ENCODE measurements at places on chromosomes 13 and 19.

GRCh38 chr13:32811297-32811800 is 204.9 kb upstream of the KL start:
- DNase-seq = peak; percentile 31

DNA sequence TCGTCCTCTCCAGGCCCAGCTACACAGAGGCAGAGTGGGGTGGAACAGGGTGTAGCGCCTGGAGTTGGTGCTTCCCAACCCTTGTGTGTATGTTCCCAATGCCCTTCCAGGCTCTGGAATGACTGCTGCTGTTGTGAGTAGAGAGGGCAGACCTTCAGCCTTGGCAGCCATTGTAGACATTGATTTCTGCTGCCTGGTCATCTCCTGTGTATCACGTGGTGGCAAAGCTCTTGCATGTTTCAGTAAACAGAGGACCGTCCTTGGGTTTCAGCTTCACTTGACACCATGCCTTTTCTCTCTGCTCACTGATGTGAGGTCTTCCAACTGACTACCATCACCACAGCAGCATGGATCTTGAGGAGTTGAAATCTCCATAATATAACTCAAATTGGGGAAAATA is 397.9 kb downstream of the COG6 start:
- DNase-seq = no peak

GRCh38 chr13:22486490-22486889 is 694.3 kb upstream of the SGCG start:
- no peak for DNase-seq

DNA sequence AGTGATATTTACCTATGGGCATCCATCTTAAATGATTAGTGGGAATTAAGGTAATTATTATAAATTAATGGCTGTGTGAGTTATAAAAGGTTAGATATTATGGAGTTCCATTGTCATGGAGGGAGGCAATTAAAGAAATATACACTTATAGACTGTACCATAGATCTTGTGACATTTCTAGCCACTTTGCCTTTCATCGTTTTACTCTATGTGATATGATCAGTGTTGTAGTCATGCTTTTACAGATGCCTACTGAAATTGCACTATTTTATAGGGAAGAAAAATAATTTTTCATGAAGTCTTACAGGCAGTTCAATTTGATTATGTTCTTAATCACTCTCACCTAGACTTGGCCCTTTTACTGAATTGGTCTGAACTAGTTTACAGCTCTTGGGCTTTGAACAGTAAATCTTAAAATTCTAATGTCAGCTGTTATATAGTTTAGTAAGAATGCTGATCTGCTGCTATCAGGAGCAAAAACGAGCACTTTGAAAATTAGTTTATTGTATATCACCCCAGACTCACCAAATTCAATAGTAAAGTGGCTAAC is 301.2 kb downstream of the GPC6 start:
- DNase-seq = no peak

DNA sequence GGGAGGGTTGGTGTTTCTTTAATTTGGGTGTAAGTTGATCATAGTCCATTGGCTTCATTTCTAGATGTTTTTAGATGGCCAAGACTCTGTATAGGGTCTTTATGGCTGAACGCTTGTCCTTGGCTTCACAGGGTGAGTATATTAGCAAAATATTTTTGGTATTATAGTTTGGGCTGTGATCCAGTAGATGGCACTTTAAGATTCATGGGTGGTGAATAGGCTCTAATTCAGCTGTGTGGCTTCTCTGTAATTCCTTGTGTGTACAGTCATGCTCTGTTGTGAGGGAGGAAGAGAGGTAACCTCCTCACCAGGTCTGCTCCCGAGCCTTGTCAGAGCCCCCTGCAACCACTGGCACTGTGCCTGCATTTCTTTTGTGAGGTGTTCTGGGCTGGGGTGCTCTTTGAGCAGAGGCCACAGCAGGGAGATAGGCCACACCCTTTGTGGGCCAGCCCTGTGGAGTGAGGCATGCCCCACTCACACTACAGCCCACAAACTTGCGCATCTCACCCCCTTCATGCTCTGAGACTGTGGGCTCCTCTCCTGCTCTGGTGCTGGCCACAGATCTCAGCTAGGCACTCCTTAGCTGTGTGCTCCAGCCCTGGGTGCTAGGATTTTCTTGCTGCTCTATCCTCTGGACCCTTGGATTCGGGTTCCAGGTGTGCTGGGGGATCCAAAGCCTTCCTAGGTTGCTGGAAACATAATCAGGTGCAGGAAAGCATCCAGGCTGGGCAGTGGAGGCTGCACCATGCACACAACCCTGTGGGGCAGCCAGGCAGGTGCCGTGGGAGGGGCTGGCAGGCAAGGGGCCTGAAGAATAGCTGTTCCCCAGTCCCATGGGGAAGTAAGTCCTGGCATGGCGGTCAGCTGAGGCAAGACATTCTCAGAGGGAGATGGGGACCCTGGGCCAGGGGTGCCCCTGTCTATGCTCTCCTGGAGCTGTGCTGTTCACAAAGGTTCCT is 193.9 kb downstream of the GPC5 start:
- DNase-seq = no peak
